ENCODE measurements at places on chromosomes 7 and 10. TPM values are rescaled to one million over a fixed set of nuclear protein-coding genes. Genes with fewer than 3 reads are reported as not detected.
A peak's percentile ranks its signal among the peaks of the same experiment; 100 is the strongest.

DNA sequence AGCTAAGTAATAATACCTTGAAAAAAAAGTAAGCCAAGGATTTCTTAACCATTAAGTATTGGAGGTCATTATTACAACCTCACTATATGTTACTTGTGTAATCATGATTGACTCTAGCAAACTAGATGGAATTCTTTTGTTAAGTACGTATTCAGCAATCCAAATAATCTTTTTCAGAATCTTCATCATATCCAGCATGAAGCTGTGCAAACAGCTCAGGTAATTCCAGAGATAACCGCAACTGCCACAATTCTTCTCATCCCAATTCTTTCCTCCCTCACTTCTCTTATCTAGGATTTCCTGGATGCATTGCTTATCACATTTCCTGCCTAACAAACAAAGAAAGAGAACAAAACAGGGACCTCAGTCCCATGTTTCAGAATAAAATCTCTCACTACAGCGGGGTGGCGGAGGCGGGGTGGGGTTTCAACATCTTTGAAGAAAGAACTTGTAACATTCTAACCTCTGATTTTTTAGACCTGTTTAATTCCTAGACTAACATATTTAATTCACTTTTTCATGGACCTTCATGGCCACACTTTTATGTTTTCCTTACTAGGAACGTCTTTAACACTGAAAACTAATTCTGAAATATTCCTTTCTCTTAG, 156.5 kb downstream of the POM121L12 start:
- no peak for DNase-seq

DNA sequence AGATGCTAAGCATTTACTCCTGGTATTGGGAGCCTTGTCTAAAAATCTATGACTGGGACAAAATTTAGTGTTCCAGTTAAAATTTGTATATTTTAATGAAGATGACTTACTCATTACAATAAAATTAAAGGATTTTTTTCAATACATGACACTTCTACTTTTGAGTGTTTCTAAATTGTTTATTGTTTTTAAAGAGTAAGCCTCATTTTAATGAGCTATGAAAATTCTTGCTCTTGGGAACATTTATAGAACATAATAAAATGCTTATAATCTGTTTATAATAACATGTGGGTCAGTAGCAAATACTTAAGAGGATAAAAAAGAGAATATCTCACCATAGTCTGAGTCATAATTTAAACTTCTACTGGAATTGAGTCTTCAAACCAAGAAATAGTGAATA, 149.5 kb downstream of the PLCE1 start:
- DNase-seq = no peak

- no peak for DNase-seq
Measured at GRCh38 chr7:10593080-10593479, 380.6 kb upstream of the PHF14 start.

- peak; percentile 56 for DNase-seq
Measured at GRCh38 chr7:151665368-151665767, 145.7 kb upstream of the RHEB start.

- DNase-seq = peak; percentile 64
Measured at GRCh38 chr10:123582084-123582989, 83.8 kb upstream of the GPR26 start.

DNA sequence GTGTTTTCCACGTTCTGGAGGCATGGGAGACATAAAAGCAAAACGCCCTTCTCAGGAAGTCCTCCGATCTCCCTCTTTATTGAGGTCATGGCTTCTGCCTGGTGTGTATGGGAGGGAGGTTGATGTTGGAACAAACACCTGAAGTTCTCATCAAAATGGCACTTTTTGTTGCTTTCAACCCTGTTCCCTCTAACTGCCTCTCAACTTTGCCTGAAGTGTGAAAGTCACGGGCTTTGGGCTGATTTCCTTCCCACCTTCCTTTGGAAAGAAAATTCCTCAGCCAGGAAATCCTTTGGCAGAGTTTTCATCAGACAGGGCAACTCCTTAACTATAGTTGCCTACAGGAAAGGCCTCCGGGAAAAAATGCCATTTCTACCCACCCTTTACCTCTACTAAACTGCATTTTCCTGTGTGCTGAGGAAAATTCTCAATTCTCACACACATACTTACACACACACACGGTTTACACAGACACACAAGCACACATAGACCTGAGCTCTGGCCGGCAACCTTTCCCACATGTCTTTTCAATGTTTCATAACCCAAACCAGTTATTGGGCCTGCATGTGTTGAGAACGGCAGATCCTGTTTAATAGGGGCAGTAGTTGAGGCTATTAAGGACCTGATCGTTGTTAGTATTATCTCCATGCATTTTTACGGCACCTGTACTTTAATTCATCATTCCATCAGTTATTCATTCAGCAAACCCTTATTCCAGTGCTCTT, 36.4 kb downstream of the CYP17A1 start:
- no peak for DNase-seq

- DNase-seq = no peak
Measured at GRCh38 chr7:132337450-132338080, 238.7 kb downstream of the PLXNA4 start.

DNA sequence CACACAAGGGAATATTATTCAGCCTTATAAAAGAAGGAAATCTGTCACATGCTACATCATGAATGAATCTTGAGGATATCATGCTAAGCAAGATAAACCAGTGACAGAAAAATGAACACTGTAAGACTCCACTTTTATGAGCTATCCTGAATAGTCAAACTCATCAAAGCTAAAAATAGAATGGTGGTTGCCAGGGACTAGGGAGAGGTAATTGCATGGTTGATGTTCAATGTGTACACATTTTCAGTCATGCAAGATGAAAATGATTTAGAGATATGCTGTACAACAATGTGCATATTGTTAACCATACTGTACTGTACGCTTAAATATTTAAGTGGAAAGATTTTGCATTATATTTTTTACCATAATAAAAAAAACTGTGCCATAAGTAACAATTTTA, 1349.1 kb downstream of the XPNPEP1 start:
- no peak for DNase-seq

GRCh38 chr10:106424054-106424453, 740.5 kb downstream of the SORCS1 start:
- DNase-seq = no peak

The AKR1C1 gene
- total RNA-seq = 74.0 TPM

GRCh38 chr10:68107651-68108050, 1.6 kb upstream of the MYPN start:
- DNase-seq = no peak

Data from MG63 (cell line).